CD8-positive, alpha-beta memory T cell (primary cell): ENCODE measurements at places on chromosomes 3 and 15.

- no peak for DNase-seq
Measured at GRCh38 chr3:95586754-95587153, 1227.6 kb upstream of the EPHA6 start.

DNA sequence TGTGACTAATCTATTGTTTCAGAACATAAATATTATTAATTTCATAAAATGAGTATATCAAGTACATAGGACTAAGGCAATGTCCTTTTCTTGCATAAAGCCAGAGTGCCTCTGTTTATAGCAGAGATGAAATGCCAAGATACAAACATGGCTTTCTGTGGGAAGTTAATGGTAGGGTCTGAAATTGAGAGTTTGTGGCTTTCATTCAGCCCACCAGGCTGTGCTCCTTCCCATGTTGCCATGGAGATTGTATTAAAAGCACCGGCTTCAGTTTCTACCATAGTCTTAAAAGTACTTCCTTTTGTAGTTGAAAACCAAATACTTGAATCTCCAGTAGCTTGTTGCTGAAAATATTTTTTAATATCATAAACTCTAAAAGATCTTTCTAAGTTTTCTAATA, 114.0 kb downstream of the LRRC28 start:
- no peak for DNase-seq

DNA sequence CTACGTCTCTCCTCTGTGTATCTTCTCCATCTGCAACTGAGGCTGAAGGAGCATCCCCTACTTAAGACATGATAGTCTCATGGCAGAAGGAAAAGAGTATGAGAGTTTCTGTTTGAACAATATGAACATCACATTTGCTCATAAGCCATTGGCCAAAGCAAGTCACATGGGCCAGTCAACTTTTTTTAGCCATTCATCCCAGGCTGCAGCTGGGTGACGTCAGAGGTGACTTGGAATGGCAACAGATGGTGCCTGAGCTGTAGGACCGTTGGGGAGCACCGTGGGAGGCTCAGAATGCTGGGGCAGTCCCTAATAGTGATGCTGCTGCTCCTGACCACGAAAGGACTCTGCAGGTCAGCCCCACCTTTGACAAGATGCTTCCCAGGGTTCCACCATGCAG, 58.7 kb downstream of the CRTC3 start:
- no peak for DNase-seq

DNA sequence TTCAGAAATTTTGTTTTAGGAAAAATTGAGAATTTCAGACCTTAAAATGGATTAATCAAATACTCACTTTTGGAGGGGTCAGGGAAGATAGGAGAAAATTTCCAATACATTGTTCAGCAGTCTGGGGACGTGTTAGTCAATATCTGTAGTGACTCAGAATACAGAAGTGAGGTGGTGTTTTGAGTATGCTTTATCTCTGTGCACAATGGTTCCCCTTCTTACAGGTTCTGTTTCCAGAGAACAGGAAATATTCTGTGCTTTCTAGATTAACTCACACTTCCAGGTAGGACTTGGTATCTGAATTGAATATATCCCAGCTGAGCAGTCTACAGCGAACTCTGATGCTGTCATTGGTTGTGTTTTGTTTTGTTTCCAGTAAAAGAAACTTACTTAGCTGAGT, 30.7 kb upstream of the CCDC54 start:
- no peak for DNase-seq

DNA sequence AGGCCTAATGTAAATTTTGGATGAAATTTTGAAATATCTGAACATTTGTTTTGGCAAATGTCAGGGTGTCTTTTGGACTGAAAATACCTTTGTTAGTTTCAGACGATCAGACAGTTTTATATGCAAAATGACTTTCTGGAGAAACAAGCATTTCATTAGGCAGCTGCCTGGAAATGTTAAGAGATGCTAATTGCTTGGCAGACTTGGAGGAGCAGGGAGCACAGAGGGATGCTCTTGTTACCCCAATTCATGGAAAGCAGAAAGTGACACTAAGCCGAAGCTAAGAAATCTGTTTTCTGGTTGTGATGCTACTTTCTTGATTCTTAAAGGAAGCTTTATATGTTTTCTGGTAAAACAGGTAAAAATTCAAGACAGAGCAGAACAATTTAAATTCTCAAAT, 204.3 kb upstream of the GBE1 start:
- DNase-seq, result no peak

DNA sequence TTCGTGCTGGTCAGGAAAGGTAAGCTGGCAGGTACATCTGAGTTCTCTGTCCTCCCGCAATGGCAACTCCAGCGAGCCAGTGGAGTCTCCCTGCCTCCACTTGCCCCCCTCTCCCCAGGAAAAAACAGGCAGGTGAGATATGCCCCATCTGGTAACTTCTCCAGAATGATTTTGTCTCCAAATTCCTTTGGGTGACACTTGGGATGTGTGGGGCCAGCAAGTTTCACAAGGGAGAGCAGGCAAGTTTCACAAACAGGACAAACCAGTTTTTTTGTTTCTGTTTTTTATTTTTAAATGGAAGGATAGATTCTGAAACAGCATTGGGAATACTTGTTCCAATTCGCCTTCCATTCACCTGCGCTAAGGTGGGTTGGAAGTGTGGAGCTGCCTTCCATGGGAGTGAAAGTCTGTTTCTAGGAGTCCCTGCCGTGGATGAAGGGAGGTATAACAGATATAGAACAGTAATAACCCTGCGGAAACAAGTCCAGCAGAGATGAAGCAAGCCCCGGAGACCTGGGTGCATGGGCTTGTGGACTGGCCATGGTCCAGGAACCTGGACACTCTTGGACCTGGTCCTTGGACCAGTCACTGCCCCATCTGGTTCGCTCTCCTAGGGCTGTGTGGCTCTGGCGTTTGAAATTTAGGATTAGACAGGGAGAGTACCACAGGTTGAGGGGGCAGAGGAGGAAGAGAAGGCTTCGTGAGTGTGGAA, 22.9 kb upstream of the KIF23 start:
- DNase-seq, result no peak

DNA sequence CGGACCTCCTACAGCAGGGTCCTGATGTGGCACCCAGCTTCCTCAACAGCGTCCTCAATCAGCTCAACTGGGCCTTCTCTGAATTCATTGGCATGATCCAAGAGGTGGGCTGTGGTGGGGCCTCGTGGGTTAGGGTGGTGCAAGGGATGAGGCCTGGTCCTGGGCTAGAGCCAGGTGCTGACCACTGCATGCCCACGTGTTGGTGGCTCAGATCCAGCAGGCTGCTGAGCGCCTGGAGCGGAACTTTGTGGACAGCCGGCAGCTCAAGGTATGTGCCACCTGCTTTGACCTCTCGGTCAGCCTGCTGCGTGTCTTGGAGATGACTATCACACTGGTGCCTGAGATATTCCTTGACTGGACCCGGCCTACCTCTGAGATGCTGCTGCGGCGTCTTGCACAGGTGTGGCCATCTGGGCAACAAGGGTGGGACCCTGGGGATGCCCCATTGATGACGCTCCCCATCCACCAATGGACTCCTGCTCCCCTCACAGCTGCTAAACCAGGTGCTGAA, 3.8 kb downstream of the AMIGO3 start:
- DNase-seq, result no peak

DNA sequence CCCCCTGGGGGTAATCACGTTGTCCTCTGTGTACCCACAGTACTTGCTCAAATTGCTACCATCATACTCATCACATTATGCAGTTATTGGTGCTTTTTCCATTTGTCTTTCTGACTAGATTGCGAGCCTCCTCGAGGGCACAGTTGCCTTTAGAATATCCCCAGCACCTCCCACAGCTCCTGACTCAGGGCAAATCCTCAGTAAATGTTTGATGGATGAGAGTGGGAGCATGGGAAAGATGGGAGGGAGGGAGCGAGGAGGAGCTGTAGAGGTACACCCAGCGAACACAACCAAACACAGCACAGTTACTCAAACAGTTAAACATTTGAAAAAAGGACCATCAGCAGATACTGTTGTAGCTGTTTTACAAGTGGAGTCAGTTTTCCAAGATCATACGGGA, 27.9 kb downstream of the SIDT1 start:
- DNase-seq, result no peak

GRCh38 chr3:178198329-178198728, 337.9 kb upstream of the KCNMB2 start:
- no peak for DNase-seq

DNA sequence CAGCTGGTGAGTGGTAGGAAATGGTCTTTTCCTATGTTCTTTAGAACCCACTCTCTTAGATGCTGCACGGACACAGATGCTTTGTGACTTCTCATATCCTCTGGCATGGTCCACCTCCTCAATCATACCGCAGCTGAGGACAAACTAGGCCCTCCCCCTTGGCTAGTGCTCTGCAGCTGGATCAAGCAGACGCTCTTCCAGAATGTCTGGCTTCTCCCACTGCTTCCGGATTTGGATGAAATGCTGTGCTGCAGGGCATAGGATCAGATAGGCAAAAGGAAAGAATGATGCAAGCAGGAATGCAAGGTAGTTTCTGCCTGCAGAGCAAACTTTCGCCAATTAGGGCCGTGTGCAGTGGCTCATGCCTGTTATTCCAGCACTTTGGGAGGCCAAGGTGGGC, 75.7 kb upstream of the SLC4A7 start:
- no peak for DNase-seq

DNA sequence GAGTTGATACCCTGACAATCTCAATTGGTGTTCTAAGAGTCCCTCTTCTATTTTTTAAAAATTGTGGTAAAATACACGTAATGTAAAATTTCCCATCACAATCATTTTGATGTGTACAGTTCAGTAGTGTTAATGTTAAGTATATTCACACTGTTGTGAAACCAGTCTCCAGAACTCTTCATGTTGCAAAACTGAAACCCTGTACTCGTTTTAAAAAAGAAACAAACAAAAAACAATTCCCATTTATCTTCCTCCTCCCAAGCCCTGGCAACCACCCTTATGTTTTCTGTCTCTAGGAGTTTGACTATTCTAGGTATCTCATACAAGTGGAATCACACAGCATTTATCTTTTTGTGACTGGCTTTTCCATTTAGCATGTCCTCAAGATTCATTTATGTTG, 28.7 kb upstream of the ALPK3 start:
- no peak for DNase-seq

GRCh38 chr15:57364282-57365007, 11.9 kb upstream of the CGNL1 start:
- no peak for DNase-seq

DNA sequence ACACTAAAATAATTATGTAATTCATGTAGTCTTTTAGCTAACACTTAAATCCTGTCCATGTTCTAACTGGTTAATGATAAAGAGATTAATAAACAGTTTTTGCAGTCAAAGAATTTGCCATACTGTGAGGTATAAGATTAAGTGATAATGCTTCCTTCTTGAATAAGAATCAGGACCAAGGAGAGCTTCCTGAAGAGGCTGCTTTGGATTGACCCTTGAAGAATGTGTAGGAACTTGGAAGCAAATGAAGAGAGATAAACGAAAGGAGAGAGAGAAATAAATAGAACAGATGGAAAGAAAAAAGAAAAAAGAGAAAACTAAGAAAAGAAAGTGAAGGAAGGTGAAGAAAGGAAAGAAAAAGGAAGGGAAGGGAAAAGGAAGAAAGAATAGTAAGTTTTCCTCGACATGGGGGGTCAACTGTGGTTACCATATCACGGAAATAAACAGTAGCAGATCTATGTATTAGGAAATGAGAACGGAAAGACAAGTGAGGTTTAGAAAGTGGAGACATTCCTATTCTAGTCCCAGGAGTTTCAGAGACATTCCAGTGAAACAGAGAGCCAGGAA, 539.8 kb downstream of the FGF12 start:
- DNase-seq, result no peak

GRCh38 chr3:69126999-69127398, 4.6 kb upstream of the LMOD3 start:
- DNase-seq, result no peak

- no peak for DNase-seq
Measured at GRCh38 chr15:56659197-56659596, 74.1 kb downstream of the ZNF280D start.

DNA sequence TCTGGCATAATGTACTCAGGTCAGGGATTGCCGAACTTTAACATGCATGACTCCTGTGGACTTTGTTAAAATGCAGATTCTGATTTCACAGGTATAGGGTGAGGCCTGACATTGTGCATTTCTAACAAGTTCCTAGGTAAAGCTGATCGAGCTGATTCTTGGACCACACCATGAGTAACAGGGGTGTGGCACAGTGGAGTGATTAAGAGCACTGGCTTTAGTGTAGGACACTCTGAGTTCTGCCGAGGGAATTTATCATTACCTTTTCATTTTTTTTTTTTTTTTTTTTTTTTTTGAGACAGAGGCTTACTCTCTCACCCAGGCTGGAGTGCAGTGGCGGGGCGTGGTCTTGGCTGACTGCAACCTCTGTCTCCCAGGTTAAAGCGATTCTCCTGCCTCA, 169.3 kb downstream of the ADAMTS9 start:
- no peak for DNase-seq

- no peak for DNase-seq
Measured at GRCh38 chr15:38085114-38085513, 150.7 kb downstream of the TMCO5A start.

- no peak for DNase-seq
Measured at GRCh38 chr15:71313806-71314205, 198.5 kb downstream of the THSD4 start.

DNA sequence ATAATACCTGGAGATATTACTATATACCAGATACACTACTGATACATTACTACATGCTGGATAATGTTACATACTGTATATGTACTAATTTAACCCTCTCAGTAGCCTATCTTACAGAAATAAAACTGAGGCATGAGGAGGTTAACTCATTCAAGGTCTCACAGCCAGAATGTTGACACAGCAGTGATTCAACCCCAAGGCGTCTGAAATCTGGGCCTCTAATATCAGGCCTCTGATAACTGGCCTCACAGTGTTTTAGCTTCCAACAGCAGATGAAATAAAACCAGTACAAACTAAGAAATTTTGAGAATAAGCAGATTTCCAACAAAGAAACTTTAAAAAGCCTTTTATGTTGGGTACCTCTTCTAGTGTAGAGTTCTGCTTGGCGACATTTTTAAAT, 23.4 kb downstream of the DZIP1L start:
- no peak for DNase-seq

- no peak for DNase-seq
Measured at GRCh38 chr3:72288955-72289691, 504.2 kb upstream of the PROK2 start.

GRCh38 chr3:110568246-110568645, 503.4 kb upstream of the NECTIN3 start:
- no peak for DNase-seq

DNA sequence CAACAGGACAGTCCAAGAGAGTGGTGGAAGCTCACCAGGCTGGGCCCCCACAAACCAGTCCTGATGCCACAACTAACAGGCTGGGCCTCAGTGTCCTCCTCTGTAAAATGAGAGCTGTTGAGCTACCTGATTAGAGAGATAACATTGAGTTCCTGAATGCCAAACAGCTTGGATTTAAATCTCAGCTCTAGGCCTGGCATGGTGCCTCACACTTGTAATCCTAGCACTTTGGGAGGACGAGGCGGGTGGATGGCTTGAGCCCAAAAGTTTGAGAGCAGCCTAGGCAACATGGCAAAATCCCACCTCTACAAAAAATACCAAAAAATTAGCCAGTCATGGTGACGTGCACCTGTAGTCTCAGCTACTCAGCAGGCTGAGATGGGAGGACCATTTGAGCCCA, 20.1 kb upstream of the TMCC1 start:
- no peak for DNase-seq
